ENCODE measurements at places on chromosomes 4 and X. TPM values are rescaled to one million over a fixed set of nuclear protein-coding genes. Genes with fewer than 3 reads are reported as not detected.
A peak's percentile ranks its signal among the peaks of the same experiment; 100 is the strongest.

The CXCL3 gene
- total RNA-seq = 2.8 TPM

DNA sequence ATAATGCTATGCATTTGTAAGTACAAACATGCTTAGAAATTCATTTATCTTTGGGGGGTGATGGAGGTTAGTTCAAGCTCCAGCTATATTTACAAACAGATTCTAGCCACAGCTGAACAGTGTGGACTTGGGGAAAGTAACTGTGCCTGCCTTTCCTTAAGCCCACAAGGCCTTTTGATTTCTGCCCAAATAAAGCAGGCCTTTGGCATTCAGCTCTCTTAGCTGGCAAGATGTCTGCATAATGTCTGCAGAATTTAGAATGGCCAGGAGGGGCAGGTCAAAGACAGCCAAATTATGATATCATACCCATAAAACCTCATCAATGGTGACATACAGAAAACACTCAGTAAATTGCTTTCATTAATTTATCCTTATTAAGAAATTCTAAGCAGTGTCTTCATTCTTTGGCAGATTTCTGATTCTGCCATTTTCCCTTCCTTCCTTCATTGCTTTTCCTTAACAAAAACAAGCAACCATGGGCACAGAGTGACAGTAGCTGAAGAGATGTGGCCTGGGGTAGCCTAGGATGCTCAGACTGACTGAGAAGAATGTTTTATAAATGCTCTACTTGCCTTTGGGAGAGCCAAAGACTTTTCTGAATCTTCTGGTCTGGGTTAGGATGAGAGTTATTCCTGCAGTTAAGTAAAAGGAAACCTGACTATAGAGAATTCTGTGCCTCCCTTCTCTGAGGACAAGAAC, 538.7 kb upstream of the NR3C2 start:
- DNase-seq = no peak
- no peak overlapping the region for H3K4me3 ChIP-seq
- no peaks in the 10 kb centered on the region for H3K27me3 ChIP-seq
- H3K4me1 ChIP-seq = no peaks in the 10 kb centered on the region
- H3K36me3 ChIP-seq = no peaks in the 10 kb centered on the region
- H3K27ac ChIP-seq = no peak overlapping the region

DNA sequence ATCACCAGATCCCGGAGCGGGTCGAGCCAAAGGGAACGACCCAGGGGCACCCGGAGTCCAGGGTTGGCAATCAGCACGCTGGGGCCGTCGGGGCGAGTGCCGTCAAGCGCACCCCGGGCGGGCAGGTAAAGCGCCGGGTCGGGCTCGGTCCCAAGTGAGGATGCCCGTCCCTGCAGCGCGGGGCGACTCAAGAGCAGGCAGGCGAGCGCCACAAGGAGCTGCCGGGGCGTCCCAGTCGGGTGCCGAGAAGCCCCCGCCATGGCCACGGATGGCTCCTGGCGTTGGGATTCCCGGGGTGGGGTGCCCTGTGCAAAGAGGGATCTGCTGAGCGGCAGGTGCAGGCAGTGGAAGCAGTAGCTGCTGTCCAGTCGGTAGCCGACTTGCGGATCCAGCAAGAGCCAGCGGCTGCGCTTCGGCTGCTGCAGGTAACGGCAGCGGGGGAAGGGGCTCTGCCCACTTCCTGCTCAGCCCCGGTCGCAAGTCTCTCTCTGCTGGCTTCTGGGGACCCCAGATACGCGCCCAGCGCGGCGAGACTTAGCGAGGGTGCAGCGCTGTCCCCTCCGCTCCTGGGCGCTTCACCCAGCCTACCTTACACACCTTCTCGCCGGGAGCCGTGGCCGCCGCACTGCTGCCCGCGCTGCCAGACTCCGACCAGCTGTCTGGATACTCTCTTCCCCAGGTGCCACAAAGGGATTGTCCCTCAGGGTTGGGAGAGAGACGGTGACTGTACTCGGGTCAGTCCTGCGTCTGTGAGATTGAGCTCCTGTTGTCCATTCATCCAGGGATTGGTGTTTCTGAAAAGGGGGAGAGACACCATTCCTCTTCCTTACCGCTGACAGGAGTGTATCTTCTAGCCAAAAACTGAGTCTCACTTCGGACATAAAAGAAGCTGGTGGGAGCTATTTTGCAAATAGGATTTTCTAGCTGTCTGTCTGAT, at the start of gene FREM3:
Gene FREM3, minus strand, starts transcription at position 260 of the 937 bp plus-strand sequence. Its CDS starts 0 bp downstream, at position 260.
- H3K4me1 ChIP-seq = peaks cover 10% of the 10 kb centered on the region
- H3K27me3 ChIP-seq = peaks cover 92% of the 10 kb centered on the region
- no peaks in the 10 kb centered on the region for H3K36me3 ChIP-seq

- no peaks in the 10 kb centered on the region for H3K27me3 ChIP-seq
- no peak overlapping the region for H3K4me3 ChIP-seq
- no peaks in the 10 kb centered on the region for H3K36me3 ChIP-seq
- H3K27ac ChIP-seq = peak overlapping the region; percentile 21
- peaks cover 17% of the 10 kb centered on the region for H3K4me1 ChIP-seq
These were observed 364.9 kb downstream of the ZNF674 start for GRCh38 chrX:46180258-46180687.

The TLL1 gene
- 1.5 TPM for total RNA-seq

DNA sequence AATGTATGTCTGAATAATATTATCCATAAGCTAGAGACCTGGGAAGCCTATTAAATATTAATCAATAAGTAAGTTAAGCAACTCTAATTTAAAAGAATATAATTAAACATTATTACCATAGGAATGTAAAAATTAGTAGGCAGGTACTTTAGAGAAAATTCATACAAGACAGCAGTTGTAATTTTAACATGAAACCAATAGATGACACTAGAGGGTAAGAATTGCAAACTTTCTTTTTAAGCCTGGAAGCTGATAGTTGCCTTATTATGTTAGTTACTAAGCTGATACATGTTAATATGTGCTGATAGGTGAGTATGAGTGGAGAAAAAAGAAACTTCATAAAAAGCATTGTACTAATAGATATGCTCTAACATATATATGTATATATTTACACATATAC, 1157.4 kb downstream of the FAM133A start:
- no peak overlapping the region for H3K4me3 ChIP-seq
- H3K36me3 ChIP-seq = no peaks in the 10 kb centered on the region
- H3K27ac ChIP-seq = no peak overlapping the region

GRCh38 chrX:121169099-121170035, 122.0 kb downstream of the GLUD2 start:
- H3K27me3 ChIP-seq = no peaks in the 10 kb centered on the region
- H3K4me3 ChIP-seq = no peak overlapping the region
- no peak overlapping the region for H3K27ac ChIP-seq

DNA sequence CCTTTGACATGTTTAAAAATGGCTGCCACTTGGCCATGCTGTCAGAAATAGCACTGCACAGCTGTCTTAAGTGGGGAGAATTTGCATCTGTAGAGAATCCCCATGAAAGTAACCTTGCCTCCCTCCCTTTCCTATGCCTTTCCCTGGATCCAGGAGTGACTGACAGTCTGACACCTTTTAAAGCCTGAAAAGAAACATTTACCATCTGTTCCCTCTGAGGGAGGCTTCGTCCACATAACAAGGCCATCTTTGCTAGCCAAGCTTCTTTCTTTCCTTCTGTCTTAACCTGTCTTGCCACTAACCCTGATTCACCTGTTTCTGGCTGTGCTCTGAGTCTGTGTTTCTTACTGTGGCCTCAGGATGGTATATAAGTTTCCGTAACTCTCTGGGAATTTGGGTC, 21.3 kb upstream of the AADAT start:
- H3K36me3 ChIP-seq = no peaks in the 10 kb centered on the region
- no peaks in the 10 kb centered on the region for H3K27me3 ChIP-seq
- H3K27ac ChIP-seq = no peak overlapping the region
- H3K4me1 ChIP-seq = peaks cover 14% of the 10 kb centered on the region
- no peak for DNase-seq
- H3K4me3 ChIP-seq = no peak overlapping the region

DNA sequence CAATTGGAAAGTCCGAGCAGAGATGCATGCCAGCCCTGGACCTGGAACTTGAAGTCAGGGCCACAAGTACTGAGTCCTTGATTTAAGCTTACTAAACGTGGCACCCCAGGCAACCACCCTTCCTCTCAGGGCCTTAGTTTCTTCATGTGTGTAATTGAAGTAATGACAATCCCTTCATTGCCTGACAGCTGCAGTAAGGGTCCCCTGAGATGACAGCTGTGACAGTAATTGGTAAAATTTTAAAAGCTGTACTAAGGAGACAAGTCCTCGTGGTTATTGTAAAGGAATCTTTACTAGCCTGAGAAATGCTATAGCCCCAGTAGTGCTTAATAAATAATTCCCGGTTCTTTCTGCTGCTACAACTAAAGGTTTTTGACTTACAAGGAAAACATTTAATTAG, 175.1 kb upstream of the RADX start:
- H3K36me3 ChIP-seq = no peaks in the 10 kb centered on the region
- H3K27ac ChIP-seq = no peak overlapping the region
- no peak overlapping the region for H3K4me3 ChIP-seq

DNA sequence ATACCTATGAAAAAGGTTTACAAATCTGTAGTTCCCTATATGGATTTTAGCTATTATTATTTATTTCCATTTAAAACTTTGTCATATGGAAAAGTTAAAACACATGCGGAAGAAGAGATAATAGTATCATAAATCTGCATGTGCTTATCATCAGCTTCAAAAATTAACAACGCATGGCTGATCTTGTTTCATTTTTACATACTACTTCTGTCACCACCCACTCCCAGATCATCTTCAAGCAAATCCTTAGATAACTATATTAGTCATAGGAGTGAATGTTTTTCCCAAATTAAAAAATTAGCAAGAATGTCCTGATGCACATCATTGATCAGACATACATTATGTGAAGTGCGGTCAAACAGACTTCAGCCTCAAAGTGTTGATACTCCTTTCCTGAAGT, 24.6 kb upstream of the MOB1B start:
- DNase-seq = no peak
- no peak overlapping the region for H3K27ac ChIP-seq
- no peaks in the 10 kb centered on the region for H3K27me3 ChIP-seq
- no peaks in the 10 kb centered on the region for H3K36me3 ChIP-seq

- peak overlapping the region; percentile 88 for H3K27ac ChIP-seq
- H3K4me1 ChIP-seq = peaks cover 22% of the 10 kb centered on the region
- peak; percentile 62 for DNase-seq
These were observed 61.4 kb upstream of the TRIM2 start for GRCh38 chr4:153142700-153143438.

The GRPR gene
- 2.1 TPM for total RNA-seq

GRCh38 chrX:153902385-153902784, 2.1 kb upstream of the AVPR2 start:
- DNase-seq = no peak
- H3K27ac ChIP-seq = no peak overlapping the region
- H3K36me3 ChIP-seq = no peaks in the 10 kb centered on the region
- H3K4me3 ChIP-seq = no peak overlapping the region
- H3K27me3 ChIP-seq = no peaks in the 10 kb centered on the region

DNA sequence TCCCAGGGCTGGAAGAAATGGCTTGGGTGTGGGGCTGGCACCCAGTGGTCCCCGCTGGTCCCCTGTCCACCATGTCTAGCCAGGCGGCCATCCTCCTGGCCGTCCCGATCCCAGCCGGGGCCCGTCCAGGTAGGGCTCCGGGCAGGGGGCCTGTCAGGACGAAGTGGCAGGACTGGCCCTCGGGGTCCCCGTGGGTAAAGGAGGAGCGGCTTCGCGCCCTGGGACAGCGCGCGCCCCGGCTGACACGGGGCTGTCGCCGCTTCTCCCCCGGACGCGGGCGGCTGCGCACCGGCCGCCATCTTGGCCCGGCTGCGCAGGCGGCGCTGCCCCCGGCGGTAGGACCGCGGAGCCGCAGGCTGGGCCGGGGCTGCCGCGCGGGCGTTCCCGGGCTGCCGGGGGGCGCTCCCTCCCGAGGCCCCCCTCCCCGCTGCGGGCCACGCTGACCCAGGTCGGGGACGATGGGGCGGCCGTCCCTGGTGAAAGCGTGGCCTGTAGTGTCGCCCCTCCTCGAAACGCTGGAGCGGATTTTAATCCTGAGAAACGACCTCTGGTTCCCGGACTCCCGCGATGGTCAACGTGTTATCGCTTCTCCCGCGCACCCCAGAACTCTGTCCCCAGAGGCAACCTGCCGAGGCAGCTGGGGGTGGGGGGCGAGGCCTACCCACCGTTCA, 60.4 kb upstream of the BCOR start:
- H3K27me3 ChIP-seq = peaks cover 11% of the 10 kb centered on the region
- DNase-seq = no peak
- H3K4me3 ChIP-seq = peak overlapping the region; percentile 71
- peaks cover 23% of the 10 kb centered on the region for H3K4me1 ChIP-seq
- H3K27ac ChIP-seq = peak overlapping the region; percentile 61
- H3K36me3 ChIP-seq = no peaks in the 10 kb centered on the region

DNA sequence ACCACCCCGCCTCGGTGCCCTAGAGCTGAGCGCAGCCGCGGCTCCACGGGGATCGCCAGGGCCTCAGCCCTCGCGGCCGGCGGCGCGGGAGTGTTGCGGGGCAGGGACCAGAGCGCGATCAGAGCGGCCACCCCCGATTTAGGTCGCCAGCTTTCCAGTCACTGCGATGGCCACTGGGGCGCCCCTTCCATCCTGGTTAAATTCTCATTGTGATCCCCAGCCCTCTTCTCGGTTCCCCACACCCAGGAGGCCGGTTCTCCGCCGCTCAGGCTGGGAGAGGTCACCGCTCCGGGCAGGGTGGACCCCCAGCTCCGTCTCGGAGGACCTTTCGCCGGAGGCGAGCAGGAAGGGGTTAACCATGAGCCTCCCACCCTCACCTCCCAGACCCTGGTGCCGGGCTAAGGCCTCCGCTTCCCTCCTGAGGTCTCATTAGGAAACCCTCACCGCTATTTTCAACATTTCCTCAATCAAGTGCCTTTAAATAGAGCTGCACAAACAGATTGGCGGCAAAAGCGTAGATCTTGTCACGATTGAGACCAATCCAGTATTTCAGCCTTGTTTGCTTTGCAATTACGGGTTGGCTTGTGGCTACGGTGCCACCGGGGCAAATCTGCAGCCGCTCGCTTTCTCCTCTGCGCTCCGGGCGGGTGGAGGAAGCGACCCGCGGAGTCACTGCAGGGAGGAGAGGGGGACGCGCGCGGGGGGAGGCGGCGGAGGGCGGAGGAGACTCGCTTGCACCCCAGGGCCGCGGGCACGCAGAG, 8.3 kb upstream of the HAND2 start:
- H3K4me1 ChIP-seq = peaks cover 26% of the 10 kb centered on the region
- peak; percentile 53 for DNase-seq
- peaks cover 91% of the 10 kb centered on the region for H3K27me3 ChIP-seq
- peaks cover 8% of the 10 kb centered on the region for H3K36me3 ChIP-seq
- H3K4me3 ChIP-seq = peak overlapping the region; percentile 77

DNA sequence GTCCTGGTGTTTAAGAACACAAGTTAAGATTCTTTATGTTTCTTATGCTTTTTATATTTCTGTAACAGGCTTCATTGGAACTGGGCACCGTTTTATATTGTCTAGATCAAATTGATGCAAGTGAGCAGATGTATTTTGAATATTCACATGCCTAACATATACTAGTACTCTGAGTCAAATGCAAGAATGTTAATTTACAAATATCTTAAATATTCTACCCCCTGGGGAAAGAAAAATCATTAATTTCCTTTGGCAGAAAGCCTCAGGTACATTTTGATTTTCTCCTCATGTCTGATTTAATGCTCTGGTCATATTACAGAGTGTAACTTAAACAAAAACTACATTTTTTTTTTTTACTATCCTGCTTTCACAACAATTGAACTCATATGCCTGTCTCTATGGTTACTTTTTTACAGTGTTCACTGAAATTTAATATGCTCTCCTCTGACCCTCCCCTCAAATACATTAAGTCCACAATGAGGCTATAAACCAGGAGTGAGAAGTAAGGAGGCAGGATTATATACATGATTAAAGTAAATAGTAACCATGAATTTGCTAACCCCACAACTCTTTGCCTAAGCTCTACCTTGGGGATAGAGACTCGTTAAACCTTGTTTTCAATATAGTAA, 2.4 kb upstream of the NSUN7 start:
- H3K36me3 ChIP-seq = peaks cover 6% of the 10 kb centered on the region
- no peaks in the 10 kb centered on the region for H3K27me3 ChIP-seq

Measured in mesothelial cell of epicardium (in vitro differentiated cells).